ENCODE measurements at places on chromosomes 6 and 20.
A peak's percentile ranks its signal among the peaks of the same experiment; 100 is the strongest.

DNA sequence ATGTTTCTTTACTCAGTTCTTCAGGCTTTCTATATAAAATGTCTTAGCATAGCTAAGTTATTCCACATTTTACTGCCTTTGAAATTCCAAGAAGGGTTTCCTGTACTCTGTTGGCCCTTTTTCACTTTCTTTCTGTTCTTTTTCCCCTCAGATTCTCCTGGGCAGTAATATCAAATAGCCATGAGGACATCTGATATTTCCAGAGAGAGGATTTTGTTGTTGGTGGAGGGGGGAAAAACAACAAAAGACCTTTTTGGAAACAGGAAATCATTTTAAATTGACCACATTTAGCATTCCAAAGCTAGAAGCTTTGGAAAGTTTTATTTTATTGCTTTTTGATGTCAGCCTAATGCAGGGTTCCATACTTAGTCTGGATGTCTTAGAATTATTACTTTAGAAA lies 445.4 kb downstream of the GJA1 start:
- DNase-seq, result no peak

- no peak for DNase-seq
These were observed 590.6 kb upstream of the PTCHD4 start for GRCh38 chr6:48701572-48701971.

GRCh38 chr20:36614781-36615557 lies 9.4 kb downstream of the RAB5IF start:
- no peak for DNase-seq

DNA sequence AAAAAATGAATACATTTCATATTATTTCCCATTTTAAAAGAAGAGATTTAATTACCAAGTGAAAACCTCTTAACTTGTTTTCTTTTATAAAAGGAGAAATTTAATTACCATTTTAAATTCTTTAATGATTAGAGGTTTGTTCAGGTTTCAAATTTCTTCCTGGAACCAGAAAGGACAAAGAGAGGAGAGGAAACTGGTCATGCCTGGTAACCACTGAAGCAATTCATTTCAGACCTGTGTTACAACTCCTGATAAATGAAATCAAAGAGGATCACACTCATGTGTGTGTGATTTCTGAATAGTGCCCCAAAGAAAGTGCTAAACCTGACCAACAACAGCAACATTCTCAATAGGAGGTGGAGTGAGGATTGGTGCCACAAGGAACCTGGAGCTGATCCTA lies 12.6 kb upstream of the SLPI start:
- DNase-seq, result no peak

DNA sequence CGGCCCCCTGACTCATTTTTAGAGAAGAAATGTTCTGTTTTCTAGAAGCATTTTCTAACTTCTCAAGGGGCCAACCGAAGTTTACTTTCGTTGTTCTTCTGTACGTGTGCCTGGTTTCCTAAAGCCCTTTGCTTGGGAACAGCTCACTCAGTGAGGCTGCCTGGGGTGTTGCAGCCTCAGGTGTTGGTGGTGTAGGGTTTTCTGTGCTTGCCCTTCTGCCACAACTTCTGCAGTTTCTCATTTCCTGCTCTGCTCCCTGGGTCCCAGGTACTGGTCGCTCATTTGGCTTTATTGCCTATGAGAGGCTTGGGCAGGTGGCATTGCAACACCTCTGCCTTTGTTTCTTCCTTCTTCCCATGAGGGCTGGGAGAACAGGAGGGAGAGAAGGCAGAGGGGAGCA lies 278.3 kb downstream of the SOX4 start:
- no peak for DNase-seq

DNA sequence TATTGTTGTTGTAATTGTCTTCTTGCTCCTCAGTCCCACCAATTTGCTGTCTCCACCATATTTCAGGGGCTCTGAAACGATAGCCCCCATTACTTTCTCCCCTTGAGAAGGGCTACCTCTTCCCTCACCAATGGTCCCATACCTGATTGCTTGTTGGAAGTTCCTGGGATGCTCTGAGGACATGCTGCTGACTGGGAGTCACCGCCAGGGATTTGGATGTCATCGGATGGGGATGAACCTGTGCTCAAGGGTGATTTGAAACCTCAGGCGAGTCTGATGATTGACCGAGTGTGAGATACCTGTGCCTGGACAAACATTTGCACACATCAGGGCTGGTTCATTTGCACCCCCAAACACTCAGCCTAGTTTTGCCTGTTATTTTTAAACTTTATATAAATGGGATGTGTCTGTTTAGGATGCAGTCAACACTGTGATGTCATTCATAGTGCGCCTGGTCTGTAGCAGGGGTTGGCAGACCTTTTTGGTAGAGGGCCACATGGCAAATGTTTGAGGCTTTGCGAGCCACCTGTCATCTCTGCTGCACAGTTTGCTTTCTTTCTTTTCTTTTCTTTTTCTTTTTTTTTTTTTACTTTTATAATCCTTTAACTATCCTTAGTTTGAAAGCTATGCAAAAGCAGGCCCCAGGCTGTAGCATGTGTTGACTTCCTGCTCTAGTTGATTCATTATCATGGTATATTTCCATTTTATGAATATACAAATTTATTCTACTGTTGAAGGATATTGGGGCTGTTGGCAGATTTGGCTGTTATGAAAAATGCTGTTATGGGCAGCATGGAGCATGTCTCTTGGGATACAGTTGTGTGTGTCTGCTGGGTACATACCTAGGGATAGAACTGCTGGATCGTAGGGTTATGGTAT lies 118.5 kb upstream of the PHACTR3 start:
- no peak for DNase-seq

DNA sequence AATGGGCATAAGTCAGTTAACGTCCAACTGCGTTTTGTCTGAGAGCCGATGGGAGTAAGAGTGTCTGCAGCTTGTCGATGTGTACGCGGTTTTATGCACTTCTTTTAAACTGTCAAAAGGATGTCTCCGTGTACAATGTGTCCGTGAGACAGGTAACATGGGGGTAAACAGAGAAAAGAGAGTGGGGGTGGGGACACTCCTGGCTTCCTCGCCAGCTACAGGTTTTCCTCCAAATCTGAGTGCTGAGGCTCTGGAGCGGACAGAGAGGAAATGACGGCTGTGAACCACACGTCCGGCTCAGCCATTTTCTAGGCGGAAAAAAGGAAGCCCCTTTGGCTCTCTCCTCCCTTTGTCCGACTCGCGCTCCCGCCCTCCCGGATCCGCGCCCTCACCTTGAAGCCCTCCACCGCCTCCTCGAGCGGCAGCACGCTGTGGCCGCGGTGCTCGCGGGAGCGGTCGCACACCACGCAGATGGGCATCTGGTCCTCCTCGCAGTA lies 916 bp downstream of the TRIM27 start:
- DNase-seq, result peak; percentile 56

DNA sequence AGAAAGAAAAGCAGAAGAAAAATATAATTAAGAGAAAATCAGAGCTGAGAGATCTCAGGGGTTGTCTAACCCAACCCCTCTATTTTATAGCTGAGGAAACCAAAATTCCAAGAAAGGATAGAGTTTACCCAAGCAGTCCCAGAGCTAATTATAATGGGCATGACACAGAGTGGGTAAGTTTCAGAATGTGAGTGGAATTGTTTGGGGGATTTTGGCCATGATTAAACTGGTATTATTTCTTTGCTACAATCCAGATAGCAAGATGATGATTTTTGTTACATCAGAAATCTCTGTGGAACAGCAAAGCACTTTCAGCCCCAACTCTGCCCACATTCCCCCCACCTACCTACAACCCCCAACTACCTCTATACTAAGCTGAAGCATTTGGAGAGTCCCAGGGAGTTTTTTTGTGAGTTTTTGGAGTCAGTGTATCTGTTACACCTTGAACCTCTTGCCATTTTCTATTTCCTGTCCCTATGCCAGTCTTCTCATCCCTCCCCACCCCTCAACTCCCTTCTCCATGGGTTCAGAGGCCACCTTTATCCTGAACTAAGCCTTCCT lies 24.7 kb downstream of the POFUT1 start:
- no peak for DNase-seq

DNA sequence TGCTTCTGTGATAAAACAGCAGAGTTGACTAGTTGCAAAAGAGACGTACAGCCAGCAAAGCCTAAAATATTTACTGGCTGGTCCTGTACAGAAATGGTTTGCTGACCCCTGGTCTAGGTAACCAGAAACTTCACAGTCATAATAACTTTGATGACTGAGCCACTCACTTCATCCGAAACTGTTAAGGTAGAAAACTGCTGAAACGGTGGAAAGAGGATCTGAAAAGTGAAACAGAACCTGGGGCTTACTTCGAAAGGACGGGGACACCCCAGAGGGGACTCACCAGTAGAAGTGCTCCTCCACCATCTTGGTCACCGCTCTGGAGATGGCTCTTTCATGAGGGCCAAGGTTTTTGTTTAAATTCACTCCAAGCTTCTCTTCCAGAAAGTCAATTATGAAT lies 16.4 kb downstream of the FAXC start:
- DNase-seq, result no peak

DNA sequence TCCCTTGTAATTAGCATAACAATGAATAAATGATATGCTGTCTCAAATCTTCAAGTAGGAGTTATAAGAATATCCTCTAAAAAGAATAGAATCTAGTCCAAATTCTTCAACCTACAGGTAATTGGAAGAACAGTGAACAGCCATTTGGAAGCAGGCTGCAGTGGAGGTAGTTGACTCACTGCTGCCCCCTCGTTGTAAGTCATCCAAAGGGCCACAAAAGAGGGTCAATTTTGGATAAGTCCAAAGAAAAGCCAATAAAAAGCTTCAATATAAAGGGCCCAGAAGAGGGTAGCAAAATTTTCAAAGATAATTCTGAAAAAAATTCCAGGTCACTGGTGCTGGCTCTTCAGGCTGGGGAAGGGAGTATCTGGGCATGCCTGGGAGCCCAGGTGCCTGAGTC lies 60.8 kb upstream of the SSTR4 start:
- DNase-seq, result no peak

DNA sequence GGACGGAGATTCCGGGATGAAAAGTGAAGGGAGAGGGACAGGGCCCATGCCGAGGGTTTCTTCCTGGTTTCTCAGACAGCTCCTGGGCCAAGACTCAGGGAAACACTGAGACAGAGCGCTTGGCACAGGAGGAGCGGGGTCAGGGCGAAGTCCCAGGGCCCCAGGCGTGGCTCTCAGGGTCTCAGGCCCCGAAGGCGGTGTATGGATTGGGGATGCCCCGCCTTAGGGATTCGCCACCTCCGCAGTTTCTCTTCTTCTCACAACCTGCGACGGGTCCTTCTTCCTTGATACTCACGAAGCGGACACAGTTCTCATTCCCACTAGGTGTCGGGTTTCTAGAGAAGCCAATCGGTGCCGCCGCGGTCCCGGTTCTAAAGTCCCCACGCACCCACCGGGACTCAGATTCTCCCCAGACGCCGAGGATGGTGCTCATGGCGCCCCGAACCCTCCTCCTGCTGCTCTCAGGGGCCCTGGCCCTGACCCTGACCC lies 55.0 kb upstream of the HLA-A start:
- DNase-seq, result no peak

DNA sequence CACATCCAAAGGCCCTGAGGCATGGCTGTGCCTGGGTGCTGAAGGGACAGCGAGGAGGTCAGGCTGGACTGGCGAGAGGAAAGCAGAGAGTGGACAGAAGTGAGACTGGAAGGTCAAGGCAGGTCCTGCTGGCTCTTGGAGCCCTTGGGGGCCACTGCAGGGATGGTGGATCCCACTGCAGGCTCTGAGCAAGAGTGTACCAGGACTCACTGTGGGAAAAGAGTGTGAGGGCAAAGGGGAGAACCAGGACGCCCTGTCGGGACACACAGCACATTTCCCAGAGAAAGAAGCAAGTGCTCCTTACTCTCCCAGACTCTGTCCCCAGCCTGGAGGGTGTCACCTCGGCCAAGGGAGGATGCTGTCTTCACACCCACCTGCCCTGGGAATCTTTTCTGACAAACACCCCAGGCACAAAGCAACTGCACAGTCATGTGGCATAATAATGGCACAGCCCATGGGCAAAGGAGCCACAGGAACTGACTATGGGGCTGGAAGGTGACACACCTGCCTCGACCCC lies 172.3 kb upstream of the CST7 start:
- no peak for DNase-seq

DNA sequence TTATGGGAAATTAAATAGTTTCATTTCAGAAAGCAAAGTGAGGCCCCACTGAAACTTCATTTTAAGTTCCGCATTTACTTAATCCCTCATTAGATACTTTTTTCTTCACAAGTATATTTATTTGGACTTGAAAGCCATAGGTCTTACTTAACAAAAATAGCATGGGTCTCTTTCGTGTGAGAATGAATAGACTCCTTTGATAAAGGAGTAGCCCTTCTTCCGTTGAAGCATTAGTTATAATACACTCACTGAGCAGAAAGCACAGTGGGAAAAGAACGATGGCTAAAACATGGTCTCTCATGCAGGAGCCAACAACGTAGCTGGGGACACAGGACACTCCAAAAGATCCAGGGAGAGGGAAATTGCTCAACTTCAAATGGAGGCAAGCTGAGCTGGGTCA lies 130.4 kb downstream of the SLC23A2 start:
- DNase-seq, result no peak

GRCh38 chr6:118536478-118536877 lies 11.6 kb upstream of the PLN start:
- DNase-seq, result no peak

- no peak for DNase-seq
These were observed 69.7 kb downstream of the EPB41L2 start for GRCh38 chr6:130993292-130993765.

DNA sequence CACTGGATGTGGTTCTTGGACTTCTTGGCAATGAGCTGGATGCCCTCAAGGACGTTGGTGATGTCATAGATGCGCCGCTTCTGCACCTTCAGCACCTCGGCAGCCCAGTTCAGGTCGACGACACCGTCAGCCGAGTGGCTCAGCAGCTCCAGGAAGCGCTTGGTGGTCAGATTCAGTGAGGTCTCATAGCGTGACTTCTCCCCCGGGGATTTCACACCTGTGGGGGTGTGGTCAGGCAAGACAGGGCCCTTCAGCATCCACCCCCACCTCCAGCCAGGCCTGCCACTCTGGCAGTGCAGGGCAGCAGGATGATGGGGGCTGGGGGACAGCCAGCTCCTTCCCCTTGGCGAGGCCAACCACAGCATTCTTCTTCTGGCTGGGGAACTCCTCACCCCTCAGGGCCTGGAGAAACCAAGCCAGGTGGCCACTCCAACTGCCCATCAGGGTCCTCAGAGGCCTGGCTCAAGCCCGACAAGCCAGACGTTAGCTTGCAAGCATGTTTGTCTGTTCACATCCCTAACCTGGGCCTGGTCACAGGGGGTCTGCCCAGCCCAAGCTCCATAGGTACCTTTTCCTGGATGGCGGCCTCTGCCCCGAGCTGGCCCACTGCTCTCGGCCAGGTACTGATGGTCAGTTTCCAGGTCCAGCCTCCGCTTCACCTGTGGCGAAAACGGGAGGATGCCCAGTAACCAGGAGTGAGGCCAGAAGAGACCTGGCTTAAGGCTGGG lies 5.7 kb upstream of the NECAB3 start:
- DNase-seq, result no peak

DNA sequence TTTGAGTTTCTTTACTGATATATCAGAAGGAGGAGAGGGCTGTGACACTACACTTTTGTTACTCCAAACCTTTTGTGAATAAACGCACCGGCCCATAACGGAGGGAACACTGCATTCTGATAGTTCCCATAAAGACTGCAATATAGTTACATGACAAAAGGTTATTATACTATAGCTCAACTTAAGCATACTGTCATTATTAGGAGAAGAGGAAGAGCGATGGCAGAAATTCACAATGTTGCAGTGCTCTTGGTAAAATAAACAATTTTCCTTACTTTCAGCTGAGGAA lies 2.3 kb upstream of the PDE10A start:
- DNase-seq, result no peak

GRCh38 chr20:10591946-10592521 lies 81.8 kb downstream of the JAG1 start:
- DNase-seq, result no peak

All from heart left ventricle (tissue), 16 donors.